ENCODE measurements at places on chromosomes 5 and 9.
A peak's percentile ranks its signal among the peaks of the same experiment; 100 is the strongest.

DNA sequence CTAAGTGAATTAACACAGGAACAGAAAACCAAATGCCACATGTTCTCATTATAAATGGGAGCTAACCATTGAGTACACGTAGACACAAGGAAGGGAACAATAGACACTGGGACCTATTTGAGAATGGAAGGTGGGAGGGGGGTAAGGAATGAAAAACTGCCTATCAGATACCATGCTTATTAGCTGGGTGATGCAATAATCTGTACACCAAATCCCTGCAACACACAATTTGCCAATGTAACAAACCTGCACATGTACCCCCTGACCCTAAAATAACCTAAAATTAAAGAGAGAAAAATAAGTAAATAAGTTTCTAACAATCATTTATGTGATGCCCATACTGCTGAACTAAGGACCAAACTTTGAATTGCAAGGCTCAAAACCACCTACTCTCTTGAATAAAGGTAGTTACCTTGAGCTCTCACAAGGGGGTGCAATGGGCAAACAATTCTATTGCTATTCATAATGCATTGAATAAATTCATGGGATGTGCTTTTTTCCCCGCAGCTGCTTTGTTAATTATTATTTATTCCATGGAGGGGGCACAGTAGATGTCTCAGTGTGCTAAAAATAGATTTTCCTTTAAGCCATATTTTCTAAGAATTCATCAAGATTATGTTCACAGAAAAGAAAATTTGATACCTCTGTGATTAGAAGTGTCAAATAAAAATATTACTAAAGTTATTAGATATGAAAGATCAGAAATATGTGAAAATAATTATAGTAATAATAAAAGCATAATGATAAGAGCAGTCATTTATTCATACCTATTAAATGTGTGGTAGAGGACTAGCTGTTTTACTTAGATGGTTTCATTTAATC is 76.2 kb upstream of the PTPN3 start:
- peak; percentile 34 for DNase-seq

- no peak for DNase-seq
These were observed 115.9 kb downstream of the TARS1 start for GRCh38 chr5:33556330-33557328.

DNA sequence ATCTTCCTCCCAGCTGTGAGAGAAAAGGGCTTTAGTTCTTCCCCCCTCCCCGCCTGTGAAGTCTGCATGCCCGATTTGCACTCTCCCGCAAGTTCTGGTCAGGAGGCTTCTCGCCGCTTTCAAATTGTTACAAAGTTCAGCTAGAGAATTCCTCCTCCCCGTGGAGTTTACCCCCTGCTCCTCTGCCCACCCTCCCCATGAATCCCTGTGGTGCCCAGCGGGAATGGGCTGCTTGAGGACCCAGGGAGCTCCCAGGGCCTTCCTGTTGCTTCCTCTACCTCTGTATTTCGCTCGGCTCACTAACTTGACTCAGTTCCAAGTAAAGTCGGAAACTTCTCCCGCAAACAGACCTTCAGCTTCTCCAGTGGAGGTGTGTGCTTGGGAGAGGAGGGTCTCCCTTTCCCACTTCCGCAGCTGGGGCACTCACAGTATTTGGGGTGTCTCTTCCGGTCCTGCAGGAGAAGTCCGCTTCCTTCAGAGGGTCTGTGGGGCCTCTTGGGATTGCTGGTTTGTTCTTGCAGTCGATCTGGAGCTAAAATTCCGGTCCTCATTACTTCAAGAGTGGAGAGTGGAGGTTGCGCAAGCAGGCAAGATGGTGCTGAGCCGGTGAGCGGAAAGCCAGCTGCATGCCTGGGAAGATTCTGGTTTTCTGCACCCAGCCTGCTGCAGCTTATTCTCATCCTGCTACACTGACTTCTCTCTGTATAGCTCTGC is 97.8 kb downstream of the ADAMTS12 start:
- no peak for DNase-seq

DNA sequence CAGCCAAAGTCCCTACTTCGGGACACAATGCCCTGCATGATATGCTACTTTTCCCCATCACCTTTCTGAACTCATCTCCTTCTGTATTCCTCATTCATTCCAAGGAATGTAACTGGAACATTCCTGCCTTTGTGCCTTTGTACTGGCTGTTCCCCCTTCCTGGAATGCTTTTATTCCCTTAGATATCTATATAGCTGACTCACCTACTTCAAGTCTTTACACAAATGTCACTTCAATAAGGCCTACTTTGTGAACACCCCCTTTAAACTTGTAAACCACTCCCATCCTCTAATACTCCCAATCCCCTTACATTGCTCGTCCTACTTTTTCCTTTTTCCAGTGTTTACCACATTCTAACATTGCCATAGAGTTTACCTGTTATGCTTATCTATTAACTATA is 2.4 kb downstream of the NOL6 start:
- DNase-seq = no peak

GRCh38 chr5:71778678-71779276 is 59.7 kb downstream of the CARTPT start:
- no peak for DNase-seq

- DNase-seq = no peak
These were observed 270.7 kb upstream of the WWC1 start for GRCh38 chr5:168020542-168021294.

DNA sequence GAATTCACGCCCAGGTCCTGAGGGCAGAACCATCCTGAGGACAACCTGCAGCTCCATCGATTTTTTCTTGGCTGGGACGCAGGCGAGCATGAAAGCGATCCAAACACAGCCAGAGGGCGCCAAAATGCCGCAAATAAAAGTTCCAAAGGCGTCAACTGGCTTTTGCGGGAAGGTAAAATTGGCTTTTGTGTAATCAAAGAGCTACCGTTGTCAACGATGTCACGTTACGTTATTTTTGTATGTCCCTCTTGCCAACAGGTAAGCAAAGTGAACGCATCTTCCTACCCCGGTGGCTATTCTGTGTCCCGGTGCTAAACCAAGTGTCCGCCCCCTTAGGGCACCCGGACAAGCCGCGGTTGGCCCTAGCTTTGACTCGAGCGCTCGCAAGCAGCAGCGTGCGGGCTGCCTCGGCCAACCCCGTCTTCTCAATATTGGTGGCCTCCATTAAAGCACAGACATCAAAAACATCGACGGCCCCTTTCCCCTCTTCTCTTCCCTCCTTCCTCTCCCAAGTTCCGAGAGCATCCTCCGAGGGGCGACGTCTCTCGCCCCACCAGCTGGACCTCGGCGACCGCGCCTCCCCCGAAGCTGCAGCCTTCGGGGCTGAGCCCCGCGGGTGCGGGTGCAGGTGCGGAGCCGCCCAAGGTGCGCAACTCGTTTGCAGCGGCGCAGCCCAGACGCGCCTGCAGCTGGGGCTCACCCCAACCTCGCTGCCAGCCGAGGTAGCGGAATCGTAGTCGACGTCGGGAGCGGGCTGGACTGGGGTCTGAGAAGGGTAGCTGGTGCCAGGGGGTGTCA is 1.1 kb upstream of the BASP1 start:
- DNase-seq = peak; percentile 67

DNA sequence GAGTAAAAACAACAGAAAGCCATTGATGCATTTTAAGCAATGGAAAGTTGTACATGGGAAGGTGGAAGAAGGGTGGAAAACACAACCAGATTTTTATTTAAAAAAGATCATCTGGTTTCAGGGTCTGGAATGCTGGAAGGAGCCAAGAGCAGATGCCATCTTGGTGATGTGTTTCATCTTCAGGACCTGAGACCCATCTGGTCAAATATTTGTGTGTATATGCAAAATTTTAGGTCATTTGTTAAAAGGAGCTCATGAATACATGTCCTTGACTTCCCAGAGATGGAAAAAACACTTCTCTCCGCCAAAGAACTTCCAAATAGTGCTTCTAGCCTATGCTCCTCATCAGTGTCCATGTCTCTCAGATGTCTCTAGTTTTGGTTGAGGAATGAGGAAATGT is 110.6 kb upstream of the GDNF start:
- DNase-seq = no peak

GRCh38 chr5:62305358-62305714 is 670 bp upstream of the KIF2A start:
- no peak for DNase-seq

GRCh38 chr5:149697001-149697400 is 33.1 kb upstream of the PPARGC1B start:
- no peak for DNase-seq

DNA sequence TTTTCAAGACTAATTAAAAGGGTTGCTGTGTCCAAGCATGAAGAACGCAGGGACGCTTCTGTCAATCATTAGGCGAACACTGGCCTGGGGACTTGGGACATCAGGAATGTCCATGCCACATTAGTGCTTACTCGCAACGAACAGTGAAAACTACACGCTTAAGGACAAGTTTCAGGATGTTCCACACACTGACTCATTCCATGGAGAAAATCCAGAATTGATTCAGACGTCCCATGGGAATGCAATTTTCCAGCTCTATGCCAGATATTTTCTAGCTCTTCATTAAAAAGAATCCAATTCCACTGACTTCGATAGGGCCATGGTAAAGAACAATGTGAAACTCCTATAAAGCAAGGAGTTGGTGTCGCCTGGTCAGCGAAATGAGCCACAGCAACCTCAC is 98.2 kb downstream of the CAMSAP1 start:
- DNase-seq = no peak

GRCh38 chr5:157718519-157718918 is 12.7 kb upstream of the THG1L start:
- peak; percentile 31 for DNase-seq

GRCh38 chr5:161847447-161847846 is 473 bp upstream of the GABRA1 start:
- DNase-seq = no peak

DNA sequence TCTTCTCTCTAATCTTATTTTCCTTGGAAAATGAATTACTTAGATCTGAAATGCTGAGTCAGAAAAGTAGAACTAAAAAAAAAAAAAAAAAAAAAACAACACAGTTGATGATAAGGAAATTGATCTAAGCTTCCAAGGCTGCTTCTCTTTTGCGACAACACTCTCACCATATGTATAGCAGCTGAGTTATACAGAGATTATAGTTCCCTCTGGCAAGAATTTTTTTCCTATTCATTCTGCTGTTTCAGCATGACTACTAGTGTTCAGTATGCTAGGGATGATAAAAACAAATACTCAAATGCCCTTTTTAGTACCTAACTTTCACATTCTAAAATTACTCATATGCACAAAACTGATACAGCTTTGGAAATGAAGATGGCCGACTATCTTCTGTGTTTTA is 267.3 kb downstream of the MLLT3 start:
- no peak for DNase-seq

DNA sequence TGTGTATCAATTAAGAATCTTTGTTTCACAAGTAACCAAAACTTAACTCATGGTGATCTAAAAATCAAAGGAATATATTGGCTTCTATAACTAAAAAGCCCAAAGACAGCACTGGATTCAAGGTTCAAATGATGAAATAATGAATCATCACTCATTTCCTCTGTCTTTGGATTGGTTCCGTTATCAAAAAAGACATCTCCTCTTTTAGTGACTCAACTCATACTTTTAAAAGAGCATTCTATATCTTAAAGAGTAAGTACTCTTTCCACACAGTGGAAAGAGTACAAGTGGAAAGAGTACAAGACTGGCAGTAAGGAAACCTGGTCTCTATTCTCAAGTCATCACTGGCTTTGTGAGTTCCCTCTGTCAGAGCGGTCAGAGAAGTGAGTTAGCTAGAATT is 141.4 kb upstream of the NMUR2 start:
- DNase-seq = no peak

DNA sequence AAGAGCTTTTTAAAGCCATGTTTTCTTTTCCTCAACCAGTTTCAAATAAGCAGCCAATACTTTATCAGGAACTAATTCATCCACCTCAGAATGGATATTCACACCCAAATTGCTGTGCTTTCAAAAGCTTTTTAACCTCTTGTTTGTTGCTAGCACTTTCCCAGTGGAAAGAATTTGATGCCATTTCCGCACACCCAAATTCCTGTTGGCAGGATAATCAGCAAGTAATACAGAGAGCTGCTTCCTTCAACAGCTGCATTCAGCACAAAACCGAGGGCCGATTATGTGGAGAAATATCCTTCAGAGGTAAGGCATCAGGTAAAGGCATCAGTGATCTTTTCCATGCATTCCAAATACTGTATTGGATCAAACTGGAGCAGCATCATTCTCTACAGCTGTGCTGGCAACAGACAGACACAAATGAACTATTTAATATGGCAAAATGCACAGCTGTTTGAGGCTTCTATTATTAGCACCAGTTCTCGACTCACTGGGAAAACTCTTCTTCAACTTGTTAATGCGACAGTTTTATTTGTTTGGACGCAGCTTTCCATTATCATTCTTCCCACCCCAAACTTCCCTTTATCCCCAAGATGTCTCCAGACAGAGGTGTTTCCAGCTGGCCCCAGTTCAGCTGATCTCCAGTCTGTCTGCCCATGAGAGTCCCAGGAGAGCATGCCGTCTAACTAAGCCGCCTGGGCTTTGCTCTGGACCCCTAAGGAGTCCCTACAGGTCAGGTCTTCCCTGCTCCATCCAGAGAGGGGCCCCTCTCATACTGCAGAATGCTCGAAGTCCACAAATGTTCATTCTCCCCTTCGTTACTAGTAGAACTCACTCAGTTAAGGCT is 22.2 kb upstream of the MGAT1 start:
- no peak for DNase-seq

DNA sequence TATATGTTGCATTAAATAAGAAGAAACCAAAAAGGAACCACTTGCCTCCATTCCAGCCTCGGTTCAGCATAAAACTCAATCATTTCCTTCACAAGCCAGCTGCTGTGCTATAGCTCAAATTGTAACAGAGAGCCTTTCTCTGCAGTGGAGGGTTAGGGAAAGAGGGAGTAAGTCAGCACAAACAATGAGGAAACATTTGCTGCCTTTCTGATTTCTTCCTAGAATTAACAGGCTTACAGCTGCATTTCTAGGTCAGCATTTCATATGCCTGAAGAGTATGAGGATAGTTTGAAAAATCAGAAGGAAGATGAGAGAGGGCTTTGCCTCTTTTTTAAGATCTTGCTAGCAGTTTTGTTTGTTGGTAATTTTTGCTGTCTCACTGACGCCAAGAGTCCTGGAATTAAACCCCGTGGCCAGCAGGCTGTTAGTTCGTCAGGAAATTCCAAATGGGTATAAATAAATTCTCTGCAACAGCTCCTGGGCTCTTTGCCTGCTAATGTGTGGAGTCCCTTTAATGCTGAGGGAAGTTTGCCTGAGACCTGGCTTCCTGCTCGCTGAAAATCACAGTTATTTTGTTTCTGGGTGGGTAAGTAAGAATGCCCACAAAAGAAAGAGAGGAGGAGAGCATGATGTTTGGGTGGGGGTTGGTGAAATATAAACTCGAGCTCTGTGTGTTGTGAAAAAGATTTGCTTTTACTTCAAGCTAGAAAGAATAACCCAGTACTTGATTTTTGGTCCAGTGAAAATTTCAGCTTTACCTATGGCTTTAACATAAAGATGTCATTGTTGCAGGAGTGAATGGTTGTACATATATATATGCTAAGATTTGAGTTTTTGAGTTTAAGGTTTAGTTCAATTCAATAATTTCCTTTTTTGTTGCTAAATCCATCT is 148.1 kb upstream of the DMRT1 start:
- no peak for DNase-seq

GRCh38 chr5:93246090-93246855 is 334.7 kb downstream of the NR2F1-AS1 start:
- DNase-seq = no peak

GRCh38 chr9:38285236-38285635 is 107.3 kb upstream of the ALDH1B1 start:
- DNase-seq = no peak

- no peak for DNase-seq
These were observed 17.0 kb upstream of the TNC start for GRCh38 chr9:115134941-115135340.

GRCh38 chr5:86880785-86881492 is 263.2 kb downstream of the COX7C start:
- peak; percentile 56 for DNase-seq

- no peak for DNase-seq
These were observed 5.9 kb upstream of the RAD23B start for GRCh38 chr9:107276966-107277710.

GRCh38 chr9:37350486-37351190 is 71.9 kb upstream of the GRHPR start:
- no peak for DNase-seq

Data from activated naive CD4-positive, alpha-beta T cell treated with anti-CD3 and anti-CD28 coated beads, Interleukin-2, amount 10 ng/mL, durations not matched to agents 7 days and 5 days (primary cell).